ENCODE measurements at places on chromosomes 5 and 9.

- DNase-seq = no peak
Observed at GRCh38 chr9:132647806-132648205, 22.0 kb downstream of the DDX31 start.

DNA sequence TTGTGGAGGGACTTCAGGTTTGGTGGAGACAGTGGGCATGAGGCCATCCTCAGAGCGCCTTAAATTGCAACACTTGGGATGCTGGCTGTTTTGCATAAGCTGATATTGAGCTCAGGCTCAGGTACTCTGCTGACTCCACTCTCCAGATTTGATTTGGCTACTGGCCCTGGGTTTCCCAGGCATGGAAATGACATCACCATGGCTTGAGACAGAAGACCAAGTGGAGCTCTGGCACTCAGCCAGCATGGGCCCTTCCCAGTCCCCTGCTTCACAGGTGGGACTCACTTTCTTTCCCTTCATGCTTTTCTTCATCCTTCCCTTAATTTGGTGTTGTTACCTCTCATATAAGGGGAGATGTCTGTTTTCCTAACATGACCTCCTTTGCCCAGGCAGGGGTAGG lies 72.0 kb upstream of the IL12B start:
- DNase-seq = no peak

DNA sequence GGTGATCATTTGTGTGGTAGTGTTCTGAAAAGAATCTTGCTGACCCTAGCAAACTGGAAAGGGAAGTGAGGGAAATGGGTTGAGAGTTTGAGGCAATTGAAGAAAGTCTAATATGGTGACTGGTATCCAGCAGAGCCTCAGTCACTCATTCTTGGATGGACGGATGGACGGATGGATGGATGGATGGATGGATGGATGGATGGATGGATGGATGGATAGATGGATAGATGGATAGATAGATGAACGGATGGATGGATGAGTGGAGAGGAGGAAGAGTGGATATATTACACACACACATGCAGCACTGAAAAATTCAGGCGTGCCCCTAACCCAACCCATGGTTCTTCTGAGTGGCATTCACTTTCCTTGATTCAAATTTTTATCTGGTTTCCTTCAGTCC lies 277.6 kb downstream of the EBF1 start:
- no peak for DNase-seq

DNA sequence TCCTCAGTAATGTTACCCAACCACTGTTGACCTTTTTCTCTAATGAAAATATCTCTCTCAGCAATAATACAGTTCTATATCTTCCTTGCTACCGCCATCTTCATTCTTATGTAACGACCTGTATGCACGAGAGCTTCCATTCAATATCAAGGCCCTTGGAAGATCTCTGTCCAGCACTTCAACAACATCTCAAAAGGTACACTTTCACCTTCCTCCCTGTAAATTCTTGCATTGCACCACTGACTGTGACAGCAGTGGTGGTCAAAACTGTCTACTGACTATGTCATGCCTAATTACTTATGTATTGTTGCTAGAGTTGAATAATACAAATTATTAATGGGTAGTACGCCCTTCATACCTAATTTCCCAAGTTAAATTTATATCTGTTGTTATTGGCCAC lies 53.3 kb downstream of the ANXA1 start:
- no peak for DNase-seq

DNA sequence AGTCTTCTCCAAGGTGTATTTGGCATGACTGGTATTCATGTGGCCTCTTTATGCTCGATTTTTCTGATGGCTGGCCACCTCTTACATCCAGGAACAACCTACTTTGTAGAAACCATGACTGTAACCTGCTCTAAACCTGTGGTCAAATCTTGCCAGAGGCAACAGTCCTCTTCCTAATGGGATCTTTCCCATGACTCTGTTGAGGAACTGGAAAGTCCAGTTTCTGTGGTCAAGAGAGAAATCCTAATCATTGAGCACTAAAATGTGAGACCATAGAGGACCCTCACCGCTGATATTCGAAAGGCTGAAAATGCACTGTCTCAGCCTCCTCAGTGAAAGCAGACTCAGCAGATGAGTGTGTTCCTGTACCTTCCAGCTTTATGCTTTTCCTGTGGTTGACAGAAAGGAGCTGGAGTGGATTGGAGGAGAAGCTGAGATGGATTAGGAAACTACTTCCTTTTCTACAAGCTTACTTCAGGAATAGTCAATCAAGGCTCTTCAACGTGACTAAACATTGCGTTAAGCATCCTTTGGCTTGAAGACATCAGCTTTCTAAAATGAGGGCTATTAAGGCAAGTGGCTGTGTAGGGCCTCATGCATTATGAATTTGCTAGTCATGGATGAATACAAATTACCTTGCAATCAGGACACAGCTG lies 69.7 kb upstream of the DAPK1 start:
- DNase-seq = no peak

DNA sequence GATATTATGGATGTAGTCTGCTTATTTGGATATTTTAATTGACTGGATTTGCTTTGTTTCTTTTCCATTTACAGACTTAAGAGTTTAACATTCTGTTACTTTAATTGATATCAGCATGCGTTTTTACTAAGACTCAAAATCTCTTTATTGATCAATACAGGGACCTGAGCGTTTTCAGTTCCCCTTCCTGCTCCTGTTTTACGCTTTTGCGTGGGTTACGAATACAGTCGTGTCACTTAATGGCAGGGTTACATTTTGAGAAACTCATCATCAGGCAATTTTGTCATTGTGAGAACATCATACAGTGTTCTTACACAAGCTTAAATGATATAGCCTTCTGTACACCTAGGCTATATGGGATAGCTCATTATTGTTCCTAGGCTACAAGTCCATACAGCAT lies 65.2 kb downstream of the PBX3 start:
- no peak for DNase-seq

GRCh38 chr5:153404747-153405146 lies 85.7 kb upstream of the GRIA1 start:
- DNase-seq = no peak

DNA sequence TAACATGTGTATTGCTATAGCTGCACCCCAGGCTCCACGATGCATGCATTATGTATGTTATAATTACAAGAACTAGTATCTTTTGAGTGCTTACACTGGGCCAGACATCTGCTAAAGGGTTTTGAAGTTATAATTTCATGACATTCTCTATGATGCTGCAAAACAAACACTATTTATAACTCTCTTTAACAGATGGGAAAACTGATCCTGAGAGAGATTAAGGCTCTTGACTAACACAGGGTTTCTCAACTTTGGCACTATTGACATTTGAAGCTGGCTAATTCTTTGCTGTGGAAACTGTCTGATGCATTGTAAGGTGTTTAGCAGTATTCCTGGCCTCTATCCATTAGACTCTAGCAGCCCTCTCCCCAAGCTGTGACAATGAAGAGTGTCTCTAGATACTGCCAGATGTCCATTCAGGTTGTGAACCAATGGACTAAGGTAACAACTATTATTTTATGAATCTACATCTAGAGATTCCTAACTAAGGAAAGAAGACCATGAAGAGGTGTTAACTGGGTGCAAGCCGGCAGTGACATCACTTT lies 258.6 kb downstream of the ASTN2 start:
- no peak for DNase-seq

DNA sequence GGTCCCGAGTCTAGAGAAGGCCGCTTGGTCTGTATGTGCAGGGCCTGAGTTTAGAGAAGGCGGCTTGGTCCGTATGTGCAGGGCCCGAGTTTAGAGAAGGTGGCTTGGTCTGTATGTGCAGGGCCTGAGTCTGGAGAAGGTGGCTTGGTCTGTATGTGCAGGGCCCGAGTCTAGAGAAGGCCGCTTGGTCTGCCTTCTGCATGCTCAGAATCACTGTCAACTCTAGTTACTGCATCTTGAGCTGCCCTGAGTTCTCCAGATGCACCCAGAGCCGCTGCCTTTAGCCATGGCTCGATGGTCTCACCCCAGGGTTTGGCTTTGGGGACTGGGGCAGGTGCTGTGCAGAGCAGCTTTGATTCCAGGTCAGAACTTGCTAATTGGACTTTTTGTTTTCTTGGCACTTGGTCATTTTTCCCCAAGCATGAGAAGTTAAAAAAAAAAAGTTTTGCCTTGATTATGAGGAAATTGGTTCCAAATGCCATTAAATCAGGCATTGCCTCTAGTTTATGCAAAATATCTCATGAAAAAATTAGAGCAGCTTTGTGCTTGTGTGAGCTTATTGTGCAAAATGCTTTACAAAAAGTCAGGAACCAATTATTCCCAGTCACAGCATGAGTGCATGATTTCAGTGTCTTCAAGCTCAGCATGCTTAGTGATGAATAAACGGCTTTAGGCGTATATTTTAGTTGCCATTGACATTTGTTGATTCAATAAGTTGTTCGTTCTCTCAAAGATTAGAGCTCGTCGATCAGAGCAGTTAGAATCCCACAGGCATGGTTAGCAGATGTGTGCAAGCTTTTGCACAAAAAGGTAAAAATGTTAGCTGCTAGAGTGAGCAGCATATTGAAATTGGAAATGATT lies 25.4 kb upstream of the EXOC3 start:
- no peak for DNase-seq

DNA sequence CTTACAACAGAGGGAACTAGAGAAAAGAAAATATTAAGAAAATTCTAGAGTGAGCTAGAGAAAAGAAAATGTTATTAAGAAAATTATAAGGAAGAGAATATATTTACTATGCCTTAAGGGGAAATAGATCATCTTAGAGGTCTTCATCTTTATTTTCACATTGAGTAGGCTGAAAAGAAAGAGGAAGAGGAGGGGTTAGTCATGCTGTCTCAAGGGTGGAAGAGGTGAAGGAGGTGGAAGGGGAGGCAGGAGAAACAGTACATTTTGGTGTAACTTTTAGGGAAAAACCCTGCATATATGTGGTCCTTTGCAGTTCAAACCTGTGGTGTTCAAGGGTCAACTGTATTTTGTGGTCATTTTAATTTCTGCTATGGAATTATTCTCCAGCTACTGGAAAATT lies 46.6 kb downstream of the PPIP5K2 start:
- no peak for DNase-seq

- DNase-seq = no peak
Observed at GRCh38 chr9:79880626-79881025, 308.9 kb downstream of the TLE4 start.

DNA sequence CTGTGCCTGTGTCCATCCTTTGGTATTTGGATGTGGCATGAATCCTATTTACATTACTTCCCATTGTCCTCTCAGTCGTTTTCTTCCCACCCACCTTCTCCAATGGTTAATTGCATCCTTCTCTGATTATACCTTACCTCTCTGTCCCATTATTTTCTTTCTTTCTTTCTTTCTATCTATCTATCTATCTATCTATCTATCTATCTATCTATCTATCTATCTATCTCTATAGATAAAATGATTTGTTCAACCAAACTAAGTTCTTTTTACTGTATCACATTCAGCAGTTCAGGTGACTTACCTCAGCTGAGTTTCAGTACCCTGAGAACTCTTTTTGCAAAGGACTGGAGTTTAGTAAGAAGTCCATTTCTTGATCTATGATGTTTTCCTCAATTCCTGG lies 80.6 kb downstream of the RPS23 start:
- no peak for DNase-seq

GRCh38 chr5:105968981-105969380 lies 1701.8 kb downstream of the EFNA5 start:
- DNase-seq = no peak

DNA sequence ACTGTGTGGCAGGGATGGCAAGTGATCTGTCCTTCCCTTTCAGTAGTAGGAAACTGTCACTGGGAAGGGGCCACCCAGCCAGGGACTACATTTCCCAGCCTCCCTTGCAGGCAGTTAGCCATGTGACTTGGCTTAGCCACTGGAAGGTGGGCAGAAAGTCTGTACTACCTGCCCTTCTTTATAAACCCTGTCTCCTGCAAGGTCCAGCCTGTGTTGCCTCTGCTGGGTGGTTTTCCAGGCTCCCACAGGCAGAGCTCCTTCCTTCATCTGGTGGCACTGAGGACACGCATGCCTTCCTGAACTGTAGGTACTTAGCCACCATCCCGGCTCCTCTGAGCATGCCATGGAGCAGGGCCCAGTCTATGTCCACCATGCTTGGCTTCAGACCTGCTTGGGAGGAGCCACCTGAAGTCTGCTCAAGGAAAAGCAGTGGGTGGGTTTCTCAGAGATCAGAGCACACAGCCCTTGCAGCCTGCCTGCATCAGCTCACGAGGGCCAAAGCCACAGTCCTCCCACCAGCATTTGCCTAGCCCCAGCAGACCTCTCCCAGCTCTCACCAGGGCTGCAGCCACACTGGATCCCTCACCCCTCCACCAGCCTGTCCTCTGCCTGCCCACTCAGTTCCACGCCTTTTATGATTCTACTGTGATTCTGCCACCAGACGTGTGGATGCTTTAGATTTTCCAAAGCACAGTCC lies 16.7 kb upstream of the SLC25A51 start:
- DNase-seq = peak; percentile 19

DNA sequence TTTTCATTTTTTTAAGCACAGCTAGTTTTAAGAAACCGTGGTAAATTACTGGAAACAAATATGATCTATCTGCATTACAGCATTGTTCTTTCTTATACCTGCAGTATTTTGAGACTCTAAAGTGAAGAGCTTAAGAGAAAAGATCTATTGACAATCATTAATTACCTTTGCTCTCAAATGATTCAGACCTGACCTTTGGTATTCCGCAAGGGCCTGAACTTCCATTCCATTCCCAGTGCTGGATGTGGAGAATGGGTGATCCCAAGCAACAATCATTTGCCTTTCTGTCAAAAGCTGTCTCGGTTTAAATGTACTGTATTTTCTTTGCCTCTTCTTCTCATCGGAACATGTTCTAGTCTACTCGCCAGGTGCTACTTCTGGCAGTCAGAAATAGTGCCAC lies 18.9 kb downstream of the NREP start:
- DNase-seq = no peak

GRCh38 chr5:180345186-180345585 lies 8.0 kb downstream of the GFPT2 start:
- no peak for DNase-seq

GRCh38 chr9:131090025-131090787 lies 6.1 kb upstream of the AIF1L start:
- DNase-seq = no peak

GRCh38 chr5:111769541-111769940 lies 12.5 kb upstream of the NREP start:
- DNase-seq = no peak

GRCh38 chr9:122370869-122371755 lies at the start of gene PTGS1:
TSS of gene PTGS1 (plus strand) at chr9:122371024. CDS start at chr9:122371085, 61 bp downstream.
- no peak for DNase-seq

DNA sequence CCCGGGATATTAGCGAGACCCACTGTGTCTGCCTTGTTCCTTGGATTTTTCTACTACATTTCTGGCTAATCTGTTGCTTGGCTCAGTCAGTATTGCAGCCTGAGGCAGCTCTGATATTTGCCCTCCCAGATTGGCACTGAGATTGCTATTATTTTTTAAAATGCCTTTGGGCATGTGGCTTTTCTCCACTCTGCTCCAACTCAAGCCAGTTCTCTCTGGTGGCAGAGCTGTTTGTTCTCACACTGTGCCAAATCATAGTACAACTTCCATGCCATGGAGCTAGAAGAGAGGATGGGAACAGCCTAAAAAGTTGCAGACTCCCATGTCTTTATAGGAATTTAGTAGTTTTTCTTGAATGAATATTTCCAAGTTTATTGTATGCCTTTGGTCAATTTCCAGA lies 155.9 kb upstream of the ATP10B start:
- DNase-seq = no peak

- no peak for DNase-seq
Observed at GRCh38 chr9:70696694-70697335, 282.4 kb upstream of the KLF9 start.

- DNase-seq = no peak
Observed at GRCh38 chr5:181105391-181106025, 25.5 kb downstream of the OR2V1 start.

GRCh38 chr9:10032166-10032565 lies 580.6 kb downstream of the PTPRD start:
- no peak for DNase-seq
